ENCODE measurements at places on chromosomes 6 and 20.

GRCh38 chr6:34469499-34469898 is 3.6 kb downstream of the PACSIN1 start:
- DNase-seq = no peak

DNA sequence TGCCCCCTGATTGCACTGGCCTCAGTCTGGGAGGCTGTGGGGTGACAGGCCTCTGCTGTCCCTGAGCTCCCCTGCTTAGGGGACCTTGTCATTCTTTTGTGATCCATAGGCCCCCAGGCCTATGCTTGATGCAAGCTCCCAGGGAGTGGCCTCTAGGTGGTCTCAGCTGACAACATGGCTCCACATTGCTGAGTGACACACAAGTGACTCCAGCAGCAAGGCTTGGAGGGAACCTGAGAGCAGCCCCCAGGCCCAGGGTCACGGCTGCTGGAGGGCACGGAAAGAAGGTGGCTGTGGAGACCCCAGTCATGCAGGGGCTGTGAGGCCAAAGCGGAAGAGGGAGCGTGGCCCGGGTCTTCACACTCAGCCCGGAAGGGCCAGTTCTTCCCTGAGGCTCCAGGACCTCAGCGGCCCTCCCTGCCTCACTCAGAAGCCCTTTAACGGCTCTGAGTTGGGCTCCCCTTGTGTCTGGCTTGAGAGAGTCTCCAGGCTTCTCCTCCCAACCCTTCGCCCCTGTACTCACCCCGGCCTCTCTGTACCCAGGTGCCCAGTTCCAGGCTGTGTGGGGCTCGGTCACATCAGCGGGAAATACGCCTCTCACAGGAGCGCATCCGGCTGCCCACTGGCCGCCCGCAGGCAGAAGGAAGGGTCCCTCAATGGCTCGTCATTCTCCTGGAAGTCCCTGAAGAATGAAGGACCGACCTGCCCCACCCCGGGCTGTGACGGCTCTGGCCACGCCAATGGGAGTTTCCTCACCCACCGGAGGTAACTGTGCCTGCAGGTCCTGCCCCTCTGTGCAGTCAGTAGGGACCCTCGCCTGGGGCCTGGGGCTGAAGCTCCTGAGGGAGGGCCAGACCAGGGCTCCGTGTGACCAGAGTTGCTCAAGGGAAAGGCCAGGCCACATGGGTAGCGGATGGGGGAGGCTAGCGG is 23.7 kb upstream of the PCMTD2 start:
- DNase-seq = no peak

DNA sequence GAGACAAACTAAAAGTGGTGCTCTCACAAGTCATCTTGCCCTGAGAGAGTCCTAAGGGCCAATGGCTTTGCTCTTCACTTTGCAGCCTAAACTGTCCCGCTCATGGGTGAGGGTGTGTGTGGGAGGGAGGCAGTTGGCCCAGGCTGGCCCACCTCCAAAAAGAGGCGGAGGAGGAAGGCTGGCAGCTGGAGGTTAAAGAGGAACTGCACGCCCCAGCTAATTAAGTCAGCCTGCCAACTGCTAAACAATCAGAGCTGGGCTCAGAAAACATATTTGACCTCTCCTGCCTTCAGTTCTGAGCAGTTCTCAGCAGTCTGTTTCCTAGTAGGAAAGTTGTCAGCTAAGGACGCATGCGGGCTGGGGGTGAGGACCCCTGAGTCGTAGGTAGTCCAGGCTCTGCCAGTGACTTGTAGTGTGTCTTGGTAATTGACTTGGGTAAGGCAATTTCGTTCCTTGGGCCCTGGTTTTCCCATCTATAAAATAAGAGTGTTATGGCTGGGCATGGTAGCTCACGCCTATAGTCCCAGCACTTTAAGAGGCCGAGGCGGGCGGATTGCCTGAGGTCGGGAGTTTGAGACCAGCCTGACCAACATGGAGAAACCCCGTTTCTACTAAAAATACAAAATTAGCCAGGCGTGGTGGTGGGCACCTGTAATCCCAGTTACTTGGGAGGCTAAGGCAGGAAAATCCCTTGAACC is 17.0 kb downstream of the GSS start:
- no peak for DNase-seq

GRCh38 chr20:17395729-17396128 is 135.4 kb downstream of the BFSP1 start:
- no peak for DNase-seq

- DNase-seq = no peak
Observed at GRCh38 chr6:42168650-42169049, 4.5 kb upstream of the GUCA1A start.

GRCh38 chr20:37915800-37916570 is 13.1 kb downstream of the VSTM2L start:
- DNase-seq = no peak

DNA sequence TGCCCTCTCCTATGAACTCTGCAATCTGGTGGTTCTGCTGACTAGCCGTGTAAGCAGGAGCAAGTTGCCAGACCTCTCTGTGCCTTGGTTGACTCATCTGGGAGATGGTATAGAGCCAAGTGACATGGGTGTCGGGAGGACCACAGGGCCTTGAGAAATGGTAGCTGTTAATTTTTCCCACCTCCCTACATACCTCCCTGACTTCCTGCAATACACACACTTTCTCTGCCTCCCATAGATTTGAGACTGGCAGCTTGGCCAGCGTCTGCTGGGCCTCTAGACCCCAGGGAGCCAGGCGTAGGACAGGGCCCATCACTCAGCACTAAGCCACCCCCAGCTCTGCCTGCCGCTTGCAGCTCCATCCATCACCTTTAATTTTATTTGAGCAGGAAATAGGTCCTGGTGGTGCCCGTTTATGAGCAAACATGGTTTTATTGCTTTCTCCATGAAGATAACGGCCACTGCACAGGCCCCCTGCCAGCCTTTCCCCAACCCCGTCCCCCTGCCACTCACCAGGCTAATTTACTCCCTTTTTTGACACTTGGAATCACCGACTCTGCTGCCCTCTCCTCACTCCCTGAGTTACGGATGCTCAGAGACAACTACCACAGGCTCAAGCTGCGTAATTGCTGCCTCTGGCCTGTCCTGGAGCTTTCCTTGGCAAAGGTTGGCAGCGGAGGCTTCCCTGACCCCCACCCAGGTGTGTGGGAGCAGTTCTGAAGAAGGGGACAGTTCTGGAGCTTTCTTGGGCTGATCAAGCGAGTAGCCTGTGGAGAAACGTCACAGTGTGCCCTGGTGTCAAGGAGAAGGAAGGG is 11.1 kb downstream of the GLP1R start:
- no peak for DNase-seq

GRCh38 chr6:32609731-32610640 is 20.3 kb upstream of the HLA-DRB1 start:
- peak; percentile 56 for DNase-seq

- DNase-seq = no peak
Observed at GRCh38 chr6:14310960-14311359, 193.4 kb downstream of the CD83 start.

GRCh38 chr6:38163186-38164130 is 343.9 kb downstream of the ZFAND3 start:
- no peak for DNase-seq

DNA sequence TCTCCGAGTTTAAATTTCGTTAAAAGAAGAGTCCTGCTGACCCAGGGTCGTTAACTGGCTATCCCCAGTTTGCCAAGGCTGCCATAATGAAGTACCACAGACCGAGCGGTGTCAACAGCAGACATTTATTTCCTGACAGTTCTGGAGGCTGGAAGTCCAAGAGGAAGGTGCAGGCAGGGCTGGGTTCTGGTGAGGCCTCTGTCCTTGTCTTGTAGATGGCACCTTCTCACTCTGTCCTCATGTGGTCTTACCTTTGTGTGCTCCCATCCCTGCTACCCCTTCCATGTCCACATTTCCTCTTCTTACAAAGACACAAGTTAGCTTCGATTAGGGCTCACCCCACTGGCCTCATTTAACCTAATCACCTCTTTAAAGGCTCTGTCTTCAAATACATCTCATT is 29.8 kb upstream of the EEF1E1 start:
- no peak for DNase-seq
